GM13976 (cell line): ENCODE measurements at places on chromosomes 12 and 14.

DNA sequence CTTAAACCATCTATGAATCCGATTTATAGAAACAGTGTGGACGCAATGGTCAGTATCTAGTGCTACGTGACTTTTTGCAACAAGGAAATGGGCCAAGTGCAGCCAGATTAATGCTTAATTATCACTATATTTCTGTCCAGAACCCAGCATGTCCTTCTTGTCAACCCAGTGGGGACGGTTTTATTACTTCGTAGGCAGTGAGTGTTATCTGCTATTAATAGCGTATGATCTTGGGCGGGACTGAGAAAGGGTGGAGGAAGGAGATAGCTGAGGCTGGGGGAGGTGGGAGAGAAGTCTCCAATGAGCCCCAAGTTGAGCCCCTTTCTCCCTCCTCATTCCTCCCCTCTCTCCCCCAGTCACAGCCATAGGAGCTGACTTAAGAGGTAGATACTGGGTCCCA, 59.7 kb upstream of the FAM222A start:
- DNase-seq = no peak

DNA sequence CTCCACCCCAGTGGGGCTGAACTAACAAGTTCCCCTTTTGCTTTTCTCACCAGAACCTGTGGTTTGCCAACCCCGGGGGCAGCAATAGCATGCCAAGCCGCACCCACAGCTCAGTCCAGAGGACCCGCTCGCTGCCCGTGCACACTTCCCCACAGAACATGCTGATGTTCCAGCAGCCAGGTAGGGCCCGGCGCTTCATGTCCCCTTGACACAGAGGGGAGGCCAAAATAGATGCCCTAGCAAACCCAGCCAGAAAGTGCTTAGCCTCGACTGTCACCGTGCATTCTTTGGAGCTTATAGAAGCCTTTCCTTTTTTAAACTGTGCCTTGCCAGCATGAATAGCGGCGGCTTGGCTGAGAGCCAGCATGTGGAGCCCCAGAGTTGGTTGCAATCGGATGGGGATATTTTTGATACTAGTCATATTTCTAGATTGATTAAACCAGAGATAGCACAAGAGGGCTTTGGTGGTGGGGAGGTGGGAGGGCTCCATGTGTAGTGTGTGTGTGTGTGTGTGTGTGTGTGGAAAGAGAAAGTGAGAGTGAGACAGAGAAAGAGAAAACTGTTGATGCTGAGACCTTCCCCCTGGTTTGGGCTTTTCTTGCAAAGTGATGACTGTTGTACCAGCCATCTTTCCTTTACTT, 126.1 kb downstream of the GCH1 start:
- DNase-seq = peak; percentile 62

- no peak for DNase-seq
Measured at GRCh38 chr14:77271113-77271710, at the start of gene NGB. TSS of gene NGB (minus strand) at chr14:77271206. CDS start at chr14:77270937, 269 bp downstream.

DNA sequence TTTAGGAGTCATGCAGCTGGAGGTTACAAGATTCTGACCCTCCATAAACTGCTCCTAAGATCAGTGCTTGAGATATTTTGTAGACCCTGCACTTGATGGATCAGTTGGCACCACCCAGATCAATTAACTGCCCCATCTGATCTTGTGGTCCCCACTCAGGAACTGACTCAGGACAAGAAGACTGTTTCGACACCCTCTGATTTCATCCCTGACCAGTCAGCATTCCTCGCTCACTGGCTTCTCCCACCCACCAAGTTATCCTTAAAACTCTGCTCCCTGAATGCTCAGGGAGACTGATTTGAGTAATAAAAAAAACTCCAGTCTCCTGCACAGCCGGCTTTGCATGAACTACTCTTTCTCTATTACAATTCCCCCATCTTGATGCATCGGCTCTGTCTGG, 360.2 kb downstream of the GALC start:
- DNase-seq = no peak

DNA sequence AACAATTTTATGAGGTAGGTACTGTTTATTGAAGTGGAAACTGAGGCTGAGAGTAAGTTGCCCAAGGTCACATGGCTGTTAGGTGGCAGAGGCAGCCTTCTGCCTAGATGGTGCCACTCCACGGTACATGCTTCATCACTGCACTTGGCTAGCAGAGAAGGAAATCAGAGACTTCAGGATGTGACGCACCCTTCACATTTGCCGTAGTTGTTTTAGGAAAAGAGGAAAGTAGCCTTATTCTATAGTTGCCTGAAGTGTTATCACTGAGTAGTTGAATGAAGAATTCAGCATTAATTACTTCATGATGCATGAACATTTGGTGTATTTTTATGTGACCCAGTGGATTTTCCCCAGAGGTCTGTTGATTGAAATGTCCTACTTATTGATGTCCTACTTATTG, 55.7 kb downstream of the ERC1 start:
- DNase-seq = no peak

GRCh38 chr14:52660832-52661231, 34.5 kb downstream of the ERO1A start:
- DNase-seq = no peak

GRCh38 chr14:57578801-57579200, 85.1 kb upstream of the CCDC198 start:
- DNase-seq = no peak

DNA sequence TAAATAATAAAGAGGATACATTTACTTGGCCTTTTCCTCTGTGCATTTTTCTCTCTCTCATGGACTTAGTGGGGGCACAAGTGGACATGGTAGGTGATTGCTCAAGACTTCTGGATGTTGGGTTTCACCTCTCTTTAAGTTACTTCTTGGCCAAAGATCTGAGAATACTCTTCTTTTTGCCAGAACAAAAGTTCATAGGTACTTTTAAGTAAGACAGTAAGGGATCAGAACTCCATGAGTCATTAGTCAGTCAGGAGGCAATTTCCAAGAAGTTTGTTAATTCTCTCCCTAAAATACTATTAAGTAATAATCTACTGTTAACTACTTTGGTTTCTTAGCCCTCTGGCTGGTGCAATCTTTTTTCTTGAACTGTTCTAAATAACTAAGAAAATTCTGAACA, 84.2 kb downstream of the GRIP1 start:
- no peak for DNase-seq
